Activated naive CD4-positive, alpha-beta T cell treated with anti-CD3 and anti-CD28 coated beads, Interleukin-2, amount 50 U/mL, for 72 hours (primary cell): ENCODE measurements at places on chromosomes 2 and 18. TPM values are rescaled to one million over a fixed set of nuclear protein-coding genes. Genes with fewer than 3 reads are reported as not detected.

Gene SH3BP4
- total RNA-seq, result not detected

Gene PTH2R
- total RNA-seq, result not detected

Gene NCOA1
- 17.1 TPM for total RNA-seq

Gene PDE11A
- not detected for total RNA-seq

DNA sequence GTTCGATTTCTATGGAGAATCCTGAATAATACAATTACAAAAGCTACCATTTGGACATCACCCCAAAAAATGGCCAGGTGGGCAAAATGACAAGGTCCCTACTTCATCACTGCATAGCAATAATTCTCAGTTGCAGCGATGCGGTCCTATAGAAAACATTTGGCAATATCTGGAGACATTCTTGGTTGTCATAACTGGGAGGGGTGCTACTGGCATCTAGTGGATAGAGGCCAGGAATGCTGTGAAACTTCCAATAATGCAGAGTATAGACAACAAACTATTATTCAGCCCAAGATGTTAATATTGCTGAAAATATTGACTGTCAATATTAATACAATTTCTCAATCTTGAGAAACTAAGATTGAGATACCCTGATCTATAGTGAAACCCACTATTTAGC lies 637.8 kb upstream of the PKDCC start:
- DNase-seq, result no peak

- DNase-seq, result no peak
Measured at GRCh38 chr18:7921938-7922587, 354.9 kb downstream of the PTPRM start.

DNA sequence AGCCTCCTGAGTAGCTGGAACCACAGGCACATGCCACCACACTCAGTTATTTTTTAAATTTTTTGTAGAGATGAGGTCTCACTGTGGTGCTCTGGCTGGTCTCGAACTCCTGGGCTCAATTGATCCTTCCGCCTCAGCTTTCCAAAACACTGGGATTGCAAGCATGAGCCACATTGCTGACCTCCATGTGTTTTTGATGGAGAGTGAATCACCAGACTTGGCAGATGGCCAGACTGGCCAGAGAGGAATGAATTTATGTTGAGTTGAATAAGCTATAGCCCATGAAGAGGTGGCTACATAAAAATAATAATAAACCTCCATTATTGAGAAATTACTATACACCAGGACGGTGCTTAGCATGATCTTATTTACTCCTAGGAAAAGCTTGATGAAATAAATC lies 91.5 kb downstream of the MREG start:
- DNase-seq, result no peak

GRCh38 chr2:42256505-42256904 lies 87.4 kb downstream of the EML4 start:
- DNase-seq, result no peak

GRCh38 chr18:23113576-23113975 lies 21.7 kb upstream of the CABLES1 start:
- DNase-seq, result no peak

DNA sequence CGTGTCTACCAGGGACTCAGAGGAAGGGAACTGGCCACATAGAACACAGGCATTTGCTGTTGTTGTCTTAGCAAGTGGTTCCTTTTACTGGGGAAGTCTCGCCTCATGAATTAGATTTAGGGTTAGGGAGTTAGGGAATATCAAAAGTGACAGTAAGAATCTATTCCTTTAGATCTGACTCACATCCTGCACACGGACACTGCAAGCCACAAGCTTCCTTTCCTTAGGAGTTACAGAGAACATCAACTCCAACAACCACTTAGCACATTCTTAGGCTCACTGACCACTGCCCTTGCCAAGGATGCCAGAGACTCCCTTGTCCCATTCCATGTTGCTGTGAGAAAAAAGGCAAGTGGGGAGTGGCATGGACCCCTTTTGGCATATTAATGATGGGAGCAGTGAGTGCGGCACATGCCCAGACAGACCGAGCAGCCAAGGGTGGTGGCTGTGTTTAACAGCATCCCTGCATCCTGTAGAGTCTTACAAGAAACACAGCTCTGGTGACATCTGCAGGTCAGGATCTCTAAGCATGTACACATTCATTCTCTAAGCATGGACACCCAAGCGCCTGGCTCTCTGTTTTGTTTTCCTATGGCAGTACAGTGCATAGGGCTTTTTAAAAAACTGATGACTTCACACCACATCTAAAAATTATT lies 745.6 kb upstream of the RAB6C start:
- no peak for DNase-seq

- DNase-seq, result peak; percentile 24
Measured at GRCh38 chr2:134718817-134719814, at the start of gene TMEM163. Gene TMEM163, minus strand, starts transcription at chr2:134719000.

DNA sequence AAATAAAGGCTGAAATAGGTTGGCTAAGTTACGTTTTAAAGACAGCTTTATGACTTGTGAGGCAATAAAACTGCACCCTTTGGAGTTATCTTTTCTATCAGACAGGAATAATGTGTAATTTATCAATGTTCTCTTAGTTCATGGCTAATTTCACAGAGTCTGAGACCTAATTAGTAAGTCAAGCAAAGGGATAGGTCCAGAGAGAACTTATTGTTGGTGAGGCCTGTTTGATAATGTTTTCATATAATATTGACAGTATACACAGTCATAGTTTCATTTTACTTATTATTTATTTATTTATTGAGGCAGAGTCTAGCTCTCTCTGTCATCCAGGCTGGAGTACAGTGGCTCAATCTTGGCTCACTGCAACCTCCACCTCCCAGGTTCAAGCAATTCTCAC lies 1.9 kb upstream of the IL36RN start:
- no peak for DNase-seq

DNA sequence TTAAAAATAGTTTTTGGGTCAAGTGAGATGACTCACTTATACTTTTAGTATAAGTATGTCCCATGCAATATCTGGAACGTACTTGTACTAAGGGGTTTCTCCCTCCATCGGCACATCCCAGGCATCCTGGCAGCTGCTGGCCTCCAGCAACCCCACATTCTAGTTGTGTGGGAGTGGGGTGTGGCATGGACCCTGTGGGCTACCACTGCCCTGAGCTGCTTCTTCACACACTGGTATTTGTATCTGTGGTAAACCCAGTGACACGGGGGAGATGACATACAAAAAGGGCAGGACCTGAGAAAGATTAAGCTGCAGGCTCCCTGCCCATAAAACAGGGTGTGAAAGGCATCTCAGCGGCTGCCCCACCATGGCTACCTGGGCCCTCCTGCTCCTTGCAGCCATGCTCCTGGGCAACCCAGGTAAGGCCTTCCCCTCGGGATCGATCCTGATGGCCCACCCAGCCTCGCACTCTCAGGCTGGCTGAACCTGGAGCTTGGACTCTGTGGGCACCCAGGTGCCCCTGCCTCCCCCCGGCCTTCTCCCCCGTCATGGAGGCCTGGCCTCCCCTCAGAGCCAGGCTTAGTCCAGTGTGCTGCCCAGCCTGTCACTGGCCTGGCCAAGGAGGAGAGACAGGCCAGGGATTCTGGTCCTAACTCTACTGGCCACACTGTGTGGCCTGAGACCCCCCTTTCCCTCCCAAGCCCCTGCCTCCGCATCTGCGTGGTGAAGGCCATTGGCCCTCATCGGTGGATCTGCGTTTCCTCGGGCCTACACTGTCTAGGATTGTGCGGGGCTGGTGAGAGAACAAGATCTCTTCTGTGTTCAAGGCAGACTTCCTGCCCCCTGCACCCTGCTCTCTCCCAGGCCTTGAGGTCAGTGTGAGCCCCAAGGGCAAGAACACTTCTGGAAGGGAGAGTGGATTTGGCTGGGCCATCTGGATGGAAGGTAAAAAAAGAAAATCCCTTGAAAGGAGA lies at the start of gene GNLY:
GNLY (plus strand) TSS at position 307 of the 974 bp plus-strand sequence; CDS start at position 368, 61 bp downstream.
- peak; percentile 48 for DNase-seq

- DNase-seq, result no peak
Measured at GRCh38 chr2:132901661-132902060, 231.7 kb upstream of the LYPD1 start.

GRCh38 chr2:101508636-101509035 lies 33.7 kb upstream of the RFX8 start:
- DNase-seq, result no peak

DNA sequence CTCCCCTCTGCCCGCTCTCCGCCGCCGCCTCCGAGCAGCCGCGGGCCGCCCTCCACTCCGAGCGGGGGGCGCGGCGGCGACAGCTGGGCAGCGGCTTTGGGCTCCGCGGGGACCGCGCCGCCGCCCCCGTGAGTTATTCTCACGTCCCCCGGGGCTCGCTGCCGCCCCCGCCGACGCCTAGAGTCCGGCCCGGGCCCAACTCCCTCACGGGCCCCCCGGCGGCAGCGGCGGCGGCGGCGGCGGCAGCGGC lies 645 bp downstream of the MIB1 start:
- DNase-seq, result no peak

DNA sequence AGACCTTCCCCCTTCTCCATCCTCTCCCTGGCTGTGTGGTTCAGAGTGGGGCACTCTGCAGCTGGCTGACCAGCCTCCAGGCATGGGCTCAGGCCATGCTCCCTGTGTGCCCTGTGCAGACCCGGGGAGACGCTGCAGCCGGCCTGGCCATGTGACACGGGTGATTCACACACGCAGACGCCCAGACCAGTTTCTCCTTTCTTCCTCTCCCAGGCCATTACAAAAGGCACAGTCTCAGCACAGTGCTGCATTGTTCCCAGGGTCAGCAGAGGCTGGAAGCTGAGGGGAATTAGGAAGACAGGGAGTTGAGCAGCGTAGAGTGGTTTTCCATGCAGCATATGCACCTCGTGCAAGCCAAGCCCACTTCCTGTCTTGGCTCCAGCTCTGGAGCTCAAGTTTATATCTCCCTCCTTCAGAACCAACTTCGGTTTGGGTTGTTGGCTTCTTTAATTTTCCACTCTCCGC lies 288.5 kb downstream of the TNS1 start:
- no peak for DNase-seq

DNA sequence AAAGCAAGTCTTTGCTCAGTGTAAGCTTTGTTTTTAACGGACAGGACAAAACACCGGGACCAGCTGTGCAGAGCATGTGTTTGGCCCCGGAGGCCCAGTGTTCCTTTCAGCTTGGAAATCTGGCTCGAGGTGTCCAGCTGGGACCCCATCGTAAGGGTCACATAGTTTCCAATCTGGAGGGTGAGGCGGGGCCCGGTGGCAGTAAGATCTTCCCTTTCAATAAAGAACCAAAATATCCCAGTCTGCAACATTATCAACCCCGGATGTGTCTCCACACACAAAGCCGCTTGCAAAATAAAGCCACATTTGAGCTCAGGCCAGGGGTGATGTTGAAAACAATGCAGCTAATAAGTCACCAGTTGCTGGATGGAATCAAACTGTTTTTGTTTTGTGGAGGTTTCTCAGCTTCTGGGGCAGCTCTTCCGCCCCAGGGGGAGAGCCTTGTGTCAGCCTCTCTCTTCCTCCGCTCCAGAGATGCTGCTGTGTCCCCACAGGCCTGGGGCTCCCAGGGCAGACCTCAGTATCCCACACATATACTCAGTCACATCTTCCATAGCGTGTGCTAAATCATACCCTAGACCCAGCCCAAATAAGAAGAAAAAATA lies 138.6 kb upstream of the GLI2 start:
- DNase-seq, result no peak

DNA sequence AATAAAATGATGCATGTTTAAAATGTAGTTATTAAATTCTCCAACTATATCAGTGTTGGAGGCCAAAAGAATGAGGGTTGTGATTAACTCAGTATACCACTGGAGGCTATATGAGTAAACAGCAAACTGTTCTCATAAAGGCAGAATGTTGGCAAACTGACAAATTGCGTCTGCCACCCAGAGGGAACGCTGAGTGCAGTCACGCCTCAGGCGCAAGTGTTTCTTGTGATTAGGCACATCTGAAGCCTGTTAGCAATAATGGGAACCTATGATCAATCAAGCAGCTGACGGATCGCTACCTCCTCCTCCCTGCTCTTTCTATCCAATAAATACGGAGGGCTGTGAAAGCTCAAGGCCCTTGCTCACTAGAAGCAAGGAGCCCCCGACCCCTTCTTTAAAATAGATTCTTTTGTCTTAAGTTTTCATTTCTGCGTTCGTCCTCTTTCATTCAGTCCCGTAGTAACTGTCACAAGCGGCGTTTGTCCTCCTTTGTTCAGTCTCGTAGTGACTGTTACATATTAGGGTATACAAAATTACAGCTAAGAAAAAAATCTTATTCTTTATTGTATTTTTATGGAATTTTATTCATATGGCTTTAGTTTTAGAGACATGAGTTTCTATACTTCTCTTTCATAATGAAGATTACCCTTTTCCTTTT lies 16.3 kb upstream of the RMND5A start:
- no peak for DNase-seq

- no peak for DNase-seq
Measured at GRCh38 chr2:35562488-35562887, 793.1 kb upstream of the CRIM1 start.

- no peak for DNase-seq
Measured at GRCh38 chr2:10017313-10017941, 25.9 kb upstream of the KLF11 start.

- DNase-seq, result no peak
Measured at GRCh38 chr18:48529796-48530195, 9.0 kb upstream of the CTIF start.

DNA sequence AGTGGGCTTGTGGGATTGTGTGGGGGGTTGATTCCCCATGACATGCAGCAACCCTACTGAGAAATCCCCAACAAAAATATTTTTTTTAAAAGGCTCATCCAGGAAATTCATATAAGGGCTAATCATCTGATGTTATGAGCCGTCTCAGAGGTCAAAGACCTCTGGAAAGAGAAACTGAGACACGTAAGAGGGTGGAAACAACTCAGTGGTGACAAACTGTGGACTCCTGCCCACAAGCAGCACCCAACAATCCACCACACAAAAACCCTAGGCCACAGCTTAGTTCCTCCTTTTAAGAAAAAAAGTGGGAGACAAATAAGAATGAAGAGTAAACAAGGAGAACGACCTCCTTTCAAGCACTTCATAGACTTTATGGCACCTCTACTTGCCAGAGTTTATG lies 1096.1 kb upstream of the NRXN1 start:
- DNase-seq, result no peak

DNA sequence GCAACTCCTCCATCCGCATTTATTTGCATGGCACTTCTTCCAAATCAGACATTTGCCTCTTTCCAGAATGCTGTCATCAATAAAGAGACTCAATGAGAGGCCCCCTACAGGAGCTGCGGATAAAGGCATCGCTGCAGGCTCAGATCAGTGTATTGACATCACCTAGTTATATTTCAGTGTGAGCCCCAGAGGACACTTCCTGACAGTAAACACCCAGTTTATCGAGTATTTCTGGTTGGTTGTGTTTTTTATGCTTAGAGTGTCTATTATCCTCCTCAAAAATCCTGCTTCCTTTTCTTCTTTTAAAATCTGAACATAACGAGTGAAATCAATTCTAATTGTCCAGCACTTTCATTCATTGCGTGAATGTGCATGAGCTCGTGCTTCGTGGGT lies 38.8 kb downstream of the NRP2 start:
- DNase-seq, result no peak

GRCh38 chr18:62371436-62371835 lies 46.3 kb downstream of the TNFRSF11A start:
- DNase-seq, result no peak

- no peak for DNase-seq
Measured at GRCh38 chr2:206275312-206276055, 1.0 kb downstream of the ZDBF2 start.

GRCh38 chr2:145055651-145056050 lies 535.7 kb upstream of the ZEB2 start:
- no peak for DNase-seq
